ENCODE measurements at places on chromosomes 3 and 15.

DNA sequence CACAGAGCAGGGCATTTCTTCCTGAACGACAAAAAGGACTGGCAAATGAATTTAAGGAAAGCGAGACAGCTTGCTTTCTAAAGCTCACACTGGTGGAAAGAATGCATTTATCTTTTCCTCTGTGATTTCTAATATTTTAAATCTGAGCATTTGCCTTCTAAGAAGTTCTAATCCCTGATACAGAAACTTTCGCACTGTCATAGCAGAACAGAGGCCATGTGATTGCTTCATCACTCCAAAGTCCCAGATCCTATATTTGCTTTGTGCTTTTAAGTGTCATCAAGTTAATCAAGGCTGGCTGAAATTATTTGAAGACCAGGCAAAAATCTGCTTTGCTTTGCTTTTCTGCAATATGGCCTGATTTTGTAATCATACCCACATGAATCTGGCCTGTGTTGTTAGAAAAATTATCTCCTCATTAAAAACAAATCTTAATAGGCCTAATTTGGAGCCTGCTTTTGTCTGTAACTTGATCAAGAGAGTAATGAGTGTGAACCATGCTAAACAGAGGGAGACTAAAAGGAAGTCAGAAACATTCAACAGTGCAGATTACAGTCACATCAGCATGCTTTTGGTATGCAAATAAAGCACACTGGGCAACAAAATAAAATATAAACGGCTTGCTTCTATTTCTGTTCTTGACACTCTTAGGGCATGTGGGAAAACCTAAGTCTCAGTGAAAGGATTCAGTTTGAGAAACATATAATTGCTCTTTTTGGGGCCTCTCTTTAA lies 178.2 kb upstream of the ADAMTS9 start:
- no peak for DNase-seq

- DNase-seq = peak; percentile 56
These were observed 235.9 kb downstream of the LPP start for GRCh38 chr3:188389711-188390342.

DNA sequence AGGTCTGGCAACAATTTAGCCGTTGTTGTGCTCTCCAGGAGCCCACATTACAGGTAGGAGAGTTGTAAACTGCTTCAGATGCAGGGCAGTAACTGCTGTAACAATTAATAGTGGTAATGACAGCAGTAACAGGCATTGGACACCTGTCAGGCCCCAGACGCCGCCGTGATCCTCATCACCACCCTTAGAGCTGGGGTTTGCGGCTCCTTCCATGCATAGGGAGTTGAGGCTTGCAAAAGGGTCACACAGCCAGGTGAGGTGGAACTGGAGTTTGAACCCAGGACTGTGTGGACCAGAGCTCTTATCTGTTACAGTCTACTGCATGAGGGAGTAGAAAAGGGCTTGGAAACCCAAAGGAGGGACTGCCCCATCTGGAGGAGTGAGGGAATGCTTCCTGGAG lies 26.8 kb upstream of the NR2C2 start:
- DNase-seq = no peak

GRCh38 chr3:51673802-51674654 lies 3.0 kb downstream of the TEX264 start:
- no peak for DNase-seq

DNA sequence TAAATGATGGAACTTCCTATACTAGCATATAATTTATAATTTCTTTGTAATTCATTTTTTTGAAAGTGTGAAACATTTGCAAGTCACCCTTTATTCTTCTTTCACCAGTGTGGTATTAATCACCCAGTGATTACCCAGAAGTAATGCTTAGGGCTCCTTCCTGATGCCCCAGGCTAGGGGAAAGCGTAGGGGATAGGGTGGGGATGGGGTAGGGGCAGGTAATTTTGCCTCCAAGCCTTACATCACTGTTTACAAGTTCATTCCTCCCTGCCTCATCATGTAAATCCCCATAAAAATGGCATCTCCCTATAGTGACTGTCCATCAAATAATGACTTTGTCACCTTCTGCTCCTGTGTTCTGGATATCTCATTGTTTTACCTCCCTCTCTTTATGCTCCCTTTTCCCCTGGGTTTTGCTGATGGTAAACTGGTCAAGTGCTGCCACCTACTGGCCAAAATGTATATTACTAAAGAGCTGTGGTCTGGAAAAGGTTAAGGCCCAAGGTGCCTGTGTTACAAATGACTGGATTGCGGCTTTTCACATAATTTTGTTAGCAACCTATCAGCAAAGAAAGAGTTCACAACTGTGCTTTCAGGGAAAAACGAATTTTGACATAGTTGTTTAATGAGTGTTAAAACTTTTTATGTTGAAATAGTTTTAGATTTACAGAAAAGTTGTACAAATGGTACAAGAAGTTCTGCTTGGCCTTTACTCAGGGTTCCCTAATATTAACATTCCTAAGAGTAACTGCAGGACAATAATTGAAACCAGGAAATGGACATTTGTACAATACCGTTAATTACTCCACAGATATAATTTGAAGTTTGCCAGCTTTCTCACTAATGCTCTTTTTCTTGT lies 54.7 kb downstream of the ONECUT1 start:
- DNase-seq = peak; percentile 74

DNA sequence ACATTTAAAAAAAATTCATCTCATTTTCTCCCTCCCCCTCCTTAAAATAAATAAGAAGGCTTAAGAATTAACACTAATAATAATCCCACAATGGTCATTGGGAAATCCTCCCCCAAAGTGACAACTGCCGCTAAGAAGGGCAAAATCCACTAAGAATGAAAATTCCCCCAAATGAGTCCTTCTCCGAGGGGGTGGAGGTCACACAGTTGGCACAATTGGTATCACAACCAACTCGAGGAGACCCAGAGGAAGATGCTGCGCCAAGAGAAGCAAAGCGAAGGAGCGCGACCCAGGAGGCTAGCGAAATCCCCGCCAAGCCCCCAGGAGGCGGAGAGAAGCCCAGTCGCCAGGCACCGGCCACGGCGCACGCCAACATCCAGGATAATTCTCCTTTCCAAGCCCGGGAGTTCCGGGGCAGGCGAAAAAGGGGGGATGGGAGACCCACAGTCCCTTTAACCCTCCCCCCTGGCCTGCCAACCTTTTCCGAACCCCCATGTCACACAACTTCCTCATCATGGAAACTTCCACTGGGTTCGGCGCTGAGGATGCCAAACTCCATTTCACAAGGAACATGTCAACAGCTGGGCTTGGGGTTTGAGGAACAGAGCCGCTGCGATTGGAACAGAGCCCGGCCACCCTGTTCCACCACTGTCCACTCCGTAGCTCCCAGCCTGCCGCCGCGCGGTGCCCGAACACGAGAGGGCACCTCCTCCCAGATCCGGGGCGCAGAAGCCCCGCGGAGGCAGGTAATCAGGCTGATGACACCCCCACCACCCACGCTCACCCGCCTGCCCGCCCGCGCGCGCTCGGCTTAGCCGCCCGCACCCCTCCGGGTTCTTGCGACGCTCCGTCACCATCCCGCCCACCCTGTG lies 668 bp downstream of the THRB start:
- peak; percentile 84 for DNase-seq

GRCh38 chr15:31391687-31392671 lies 65.3 kb downstream of the KLF13 start:
- DNase-seq = peak; percentile 87

DNA sequence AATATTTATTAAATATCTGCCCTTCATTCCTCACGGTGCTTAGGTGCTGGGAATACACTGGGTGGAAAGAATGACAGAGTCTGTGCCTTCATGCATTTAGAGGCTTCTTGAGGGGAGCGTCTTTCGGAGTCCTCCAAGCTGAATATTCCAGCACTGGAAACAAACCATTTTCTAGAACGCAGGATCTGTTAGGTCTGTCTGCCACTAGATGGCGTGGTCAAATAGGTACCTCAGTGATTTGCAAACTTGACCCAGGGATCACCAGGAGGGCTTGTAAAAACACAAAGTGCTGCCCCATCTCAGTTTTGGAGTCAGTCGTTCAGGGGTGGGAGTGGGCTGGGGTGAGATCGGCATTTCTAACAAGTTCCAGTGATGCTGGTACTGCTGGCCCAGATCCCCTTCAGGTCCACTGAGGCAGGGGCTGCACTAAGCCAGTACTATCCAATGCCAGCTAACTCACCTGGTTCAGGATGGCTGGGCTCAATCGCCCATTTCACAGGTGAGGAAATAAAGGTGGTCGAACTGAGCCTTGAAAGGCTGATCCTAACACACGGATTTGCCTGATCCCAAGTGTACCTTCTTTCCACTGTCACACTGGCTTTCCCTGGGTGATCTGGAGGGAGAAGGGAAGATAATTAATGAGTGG lies 14.8 kb downstream of the ARNT2 start:
- no peak for DNase-seq

GRCh38 chr3:171526146-171526545 lies 65.9 kb upstream of the TNIK start:
- no peak for DNase-seq

GRCh38 chr3:142337994-142338393 lies 109.8 kb downstream of the XRN1 start:
- no peak for DNase-seq

Data from heart right ventricle (tissue), 16 donors.